IPS DF 6.9 (cell line): ENCODE measurements at places on chromosomes 7 and 10.

- DNase-seq: no peak
These were observed 1055.1 kb downstream of the NXPH1 start for GRCh38 chr7:9488555-9488954.

DNA sequence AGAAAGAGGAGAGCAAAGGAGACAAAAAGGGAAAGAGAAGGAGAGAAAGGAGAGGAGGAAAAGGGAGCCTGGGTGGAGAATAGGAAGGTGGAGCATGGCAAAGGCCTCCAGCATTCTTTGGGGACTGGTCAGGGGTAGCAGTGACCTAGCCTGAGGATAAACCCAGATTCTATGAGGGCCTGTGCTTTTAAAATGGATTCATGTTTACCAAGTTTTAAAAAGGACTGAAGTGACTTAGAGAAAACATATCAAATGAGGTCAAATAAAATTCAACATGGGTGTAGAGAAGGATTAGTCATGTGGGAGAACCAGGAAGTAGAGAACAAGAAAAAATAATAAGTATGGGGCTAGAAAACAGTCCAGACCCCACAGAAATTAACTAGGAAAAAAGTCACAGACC lies 20.7 kb downstream of the CREB3L2 start:
- no peak for DNase-seq

GRCh38 chr7:77542409-77542808 lies 5.3 kb downstream of the PTPN12 start:
- no peak for DNase-seq

GRCh38 chr10:44341886-44342285 lies 43.0 kb downstream of the CXCL12 start:
- DNase-seq: no peak

DNA sequence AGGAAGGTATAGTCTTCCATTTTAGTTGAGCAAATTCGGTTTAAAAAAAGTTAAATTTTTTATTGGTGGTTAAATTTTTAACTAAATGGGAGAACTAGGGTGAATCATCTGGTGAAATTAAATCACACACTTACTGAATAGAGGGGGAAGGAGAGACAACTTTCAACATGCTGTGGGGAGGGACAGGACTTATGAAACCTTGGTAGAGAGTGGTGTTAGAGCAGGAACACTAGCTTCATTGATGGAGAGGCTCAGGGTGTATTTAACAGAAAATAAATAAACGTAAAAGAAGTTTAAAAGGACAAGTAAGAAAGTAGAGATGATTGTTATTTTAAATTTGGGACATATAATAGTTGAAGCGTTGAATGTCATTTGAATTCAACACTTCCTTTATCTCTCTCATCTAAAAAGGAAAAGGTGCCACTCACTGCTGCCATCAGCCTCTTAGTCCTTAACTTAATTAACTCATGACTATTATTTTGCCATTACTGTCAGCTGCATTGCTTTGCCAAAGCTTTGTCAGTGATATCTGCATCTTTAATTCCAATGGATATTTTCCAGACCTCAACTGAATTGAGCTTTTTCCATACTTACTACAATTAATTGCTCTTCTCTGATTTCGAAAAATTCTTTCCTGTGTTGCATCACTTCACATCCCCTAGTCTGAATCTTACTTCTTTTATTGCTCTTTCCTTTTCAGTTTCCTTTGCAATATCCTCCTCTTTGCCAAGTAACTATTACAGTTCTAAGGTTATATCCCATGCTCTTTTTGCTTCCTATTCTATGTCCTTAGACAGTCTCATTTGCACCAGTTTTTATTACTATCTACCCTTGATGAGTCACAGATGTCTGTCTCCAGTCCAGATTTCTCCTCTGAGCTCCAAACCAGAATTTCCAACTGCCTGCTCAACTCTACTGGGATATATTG lies 71.7 kb downstream of the GNAT3 start:
- no peak for DNase-seq

DNA sequence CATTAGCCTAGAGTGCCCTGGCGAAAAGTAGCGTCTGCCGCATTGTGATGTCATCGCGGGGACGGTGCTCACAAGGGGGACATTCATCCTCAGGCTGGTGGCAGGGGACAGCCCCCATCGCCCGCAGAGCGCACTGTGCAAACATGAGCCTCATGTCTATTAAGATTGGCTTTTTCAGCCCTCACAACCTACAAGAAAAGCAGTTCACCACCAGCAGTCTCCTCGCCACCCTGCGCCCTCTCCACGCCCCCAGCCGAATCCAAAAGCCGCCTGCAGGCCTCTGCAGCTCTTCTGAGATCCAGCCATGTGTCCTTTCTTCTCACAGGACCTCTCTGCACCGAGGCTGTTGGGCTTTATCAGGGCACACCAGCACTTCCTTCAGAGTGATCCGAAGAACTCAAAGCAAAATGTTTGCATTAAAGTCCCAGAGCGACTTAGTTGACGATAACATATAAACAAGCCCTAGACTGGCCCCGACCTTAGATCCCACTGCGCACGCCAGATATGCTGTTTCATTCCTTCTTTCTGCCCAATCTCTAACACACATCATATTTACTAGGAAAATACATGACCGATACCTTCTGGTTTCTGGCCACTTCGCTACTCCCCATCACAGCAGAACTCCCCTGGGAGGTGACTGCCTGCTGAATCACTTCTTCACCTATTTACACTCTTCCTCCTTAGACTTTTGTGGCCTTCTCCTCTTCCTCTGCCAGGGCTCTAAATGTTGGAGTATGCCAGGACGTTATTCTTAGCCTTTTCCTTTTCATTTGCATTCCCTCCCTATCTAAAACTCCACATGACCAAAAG lies 206.0 kb upstream of the SH2B2 start:
- no peak for DNase-seq

DNA sequence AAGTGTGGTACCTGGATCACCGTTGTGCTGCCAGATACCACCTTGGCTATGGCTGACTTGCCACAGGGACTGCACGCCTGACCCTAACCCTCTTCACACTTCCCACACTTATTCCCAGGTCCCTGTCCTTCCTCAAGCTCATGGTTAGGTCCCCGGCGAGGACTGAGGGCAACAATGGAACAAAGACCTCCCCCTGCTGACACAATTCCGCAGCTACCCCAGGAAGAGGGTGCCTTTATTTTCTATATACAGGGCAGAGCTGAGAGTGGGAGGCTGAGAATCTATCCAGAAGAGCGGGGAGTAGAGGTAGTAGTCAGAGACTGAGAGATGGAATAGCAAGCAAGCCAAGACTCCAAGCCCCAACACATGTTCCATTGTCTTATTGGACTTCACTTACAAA lies 118.1 kb upstream of the SEM1 start:
- no peak for DNase-seq

- no peak for DNase-seq
These were observed 59.8 kb upstream of the GDF10 start for GRCh38 chr10:47240173-47240572.

GRCh38 chr10:15863733-15864132 lies 3.4 kb upstream of the MINDY3 start:
- DNase-seq: no peak

- no peak for DNase-seq
These were observed 361.8 kb downstream of the MAGI2 start for GRCh38 chr7:79091661-79092060.

- no peak for DNase-seq
These were observed 169.2 kb downstream of the CTTNBP2 start for GRCh38 chr7:117704063-117704462.

GRCh38 chr10:81177651-81178244 lies 640.0 kb downstream of the SH2D4B start:
- no peak for DNase-seq

DNA sequence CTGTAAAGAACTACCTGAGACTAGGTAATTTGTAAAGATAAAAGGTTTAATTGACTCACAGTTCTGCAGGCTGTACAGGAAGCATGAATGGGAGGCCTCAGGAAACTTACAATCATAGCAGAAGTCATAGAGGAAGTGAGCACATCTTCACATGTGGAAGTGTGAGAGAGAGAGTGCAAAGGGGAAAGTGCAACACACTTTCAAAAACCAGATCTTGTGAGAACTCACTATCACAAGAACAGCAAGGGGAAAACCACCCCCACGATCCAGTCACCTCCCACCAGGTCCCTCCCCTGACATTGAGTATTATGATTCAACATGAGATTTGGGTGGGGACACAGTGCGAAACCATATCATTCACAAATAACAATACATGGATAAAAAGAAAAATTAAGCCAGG lies 24.5 kb downstream of the AVL9 start:
- DNase-seq: no peak

DNA sequence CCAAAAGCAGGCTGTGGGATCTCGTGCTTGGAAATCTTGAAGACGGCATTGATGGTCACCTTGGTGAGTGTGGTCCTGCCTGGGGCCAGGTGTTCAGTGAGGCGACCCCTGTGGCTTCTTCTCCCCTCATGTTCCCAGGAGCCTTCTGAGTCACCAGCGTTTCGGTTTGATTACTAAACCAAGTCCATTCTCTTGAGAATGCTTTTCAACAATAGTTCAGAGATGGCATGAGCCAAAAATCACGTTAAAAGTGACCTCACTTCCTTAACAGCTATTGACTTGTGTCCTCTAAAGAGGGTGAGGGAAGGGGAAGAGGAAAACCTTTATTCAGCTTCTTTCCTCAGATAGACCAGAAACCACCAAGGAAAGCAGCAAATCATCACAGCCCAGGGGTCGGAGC lies 315.2 kb downstream of the GATA3 start:
- DNase-seq: no peak

DNA sequence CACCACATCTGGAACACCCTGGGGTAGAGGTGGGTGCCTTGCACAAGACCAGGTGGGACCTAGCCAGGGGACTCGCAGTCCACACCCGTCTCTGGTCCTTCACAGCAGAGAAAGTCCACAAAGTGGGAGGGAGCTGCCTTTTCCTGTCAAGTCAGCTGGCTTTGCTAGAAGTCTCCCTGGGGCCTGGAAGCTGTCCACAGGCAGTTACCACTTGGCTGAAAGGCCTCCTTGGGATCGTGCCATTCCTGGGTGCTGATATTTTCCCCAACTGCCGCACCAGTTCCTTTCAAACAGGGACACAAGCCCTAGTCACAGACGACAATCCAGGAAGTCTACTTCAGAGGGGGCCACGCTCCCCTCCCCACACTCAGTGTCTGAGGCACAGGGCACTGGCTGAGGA lies 75.4 kb downstream of the AFAP1L2 start:
- DNase-seq: no peak

DNA sequence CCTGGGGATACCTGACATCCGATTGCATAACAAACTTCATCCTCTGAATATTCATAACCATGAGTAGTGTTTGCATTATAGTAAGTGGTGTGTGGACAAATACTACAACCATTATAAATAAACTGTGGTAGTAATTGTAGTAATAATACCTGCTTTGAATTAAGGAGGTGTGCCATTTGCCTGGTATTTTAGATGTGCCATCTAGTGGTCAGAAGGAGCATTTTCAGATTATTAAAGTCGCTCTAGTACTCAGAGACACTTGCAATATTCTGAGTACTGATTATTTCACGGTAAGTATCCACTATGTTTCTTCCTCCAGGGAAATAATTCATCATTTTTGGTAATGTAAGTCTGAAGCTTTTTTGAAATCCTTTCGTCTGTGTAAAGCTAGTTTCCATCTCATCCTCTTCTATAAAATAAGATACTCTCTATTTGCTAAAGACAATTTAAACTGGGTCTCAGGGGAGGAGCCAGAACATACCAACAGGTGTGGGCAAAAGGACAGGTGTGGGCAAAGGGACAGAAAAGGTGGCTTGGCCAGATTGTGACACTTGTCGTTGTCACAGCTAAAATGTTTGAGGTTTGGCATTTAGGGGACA lies 115.3 kb upstream of the WDR11 start:
- DNase-seq: no peak

- no peak for DNase-seq
These were observed 8.9 kb downstream of the GFRA1 start for GRCh38 chr10:116263870-116264655.

DNA sequence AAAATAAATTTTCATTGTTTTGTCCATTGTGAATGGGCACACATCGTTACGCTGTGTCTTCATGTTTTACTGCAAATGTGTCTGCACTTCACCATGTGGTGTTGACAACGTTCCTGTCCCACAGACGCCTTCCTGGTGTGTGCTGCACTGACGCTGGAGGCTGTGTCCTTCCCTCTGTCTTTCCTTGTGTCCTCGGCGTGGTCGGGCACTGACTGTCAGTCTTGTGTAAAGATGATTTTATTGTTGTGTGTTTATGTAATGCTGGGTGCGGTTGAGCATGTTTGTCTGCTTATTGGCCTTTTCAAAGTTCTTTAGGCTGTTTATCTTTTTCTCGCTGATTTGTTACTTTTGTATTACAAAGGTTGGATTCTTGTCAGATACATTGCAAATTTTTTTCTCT lies 18.1 kb downstream of the IDI2 start:
- DNase-seq: no peak

- DNase-seq: no peak
These were observed 3.8 kb downstream of the CDK6 start for GRCh38 chr7:92832534-92833023.

DNA sequence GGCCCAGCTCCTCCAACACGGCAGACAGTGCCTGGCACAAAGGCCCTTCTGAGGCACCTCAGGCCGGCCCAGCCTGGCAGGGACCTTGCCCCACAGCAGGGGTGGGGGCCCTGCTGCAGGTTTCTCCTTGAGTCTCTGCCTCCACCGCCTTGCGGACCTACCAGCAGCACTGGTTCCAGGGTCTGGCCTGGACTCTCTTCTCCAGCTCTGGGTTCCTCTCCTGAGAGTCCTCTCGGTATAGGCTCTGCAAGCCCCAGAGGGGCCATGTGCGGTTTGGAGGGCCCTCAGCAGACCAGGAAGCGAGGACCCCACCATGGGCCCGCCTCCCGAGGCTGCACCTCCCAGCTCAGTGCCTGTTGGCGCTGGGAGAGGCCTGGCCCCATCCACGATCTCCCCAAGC lies 38.1 kb upstream of the ADGRA1 start:
- DNase-seq: no peak

GRCh38 chr7:116546054-116546453 lies 21.2 kb downstream of the CAV1 start:
- DNase-seq: no peak

DNA sequence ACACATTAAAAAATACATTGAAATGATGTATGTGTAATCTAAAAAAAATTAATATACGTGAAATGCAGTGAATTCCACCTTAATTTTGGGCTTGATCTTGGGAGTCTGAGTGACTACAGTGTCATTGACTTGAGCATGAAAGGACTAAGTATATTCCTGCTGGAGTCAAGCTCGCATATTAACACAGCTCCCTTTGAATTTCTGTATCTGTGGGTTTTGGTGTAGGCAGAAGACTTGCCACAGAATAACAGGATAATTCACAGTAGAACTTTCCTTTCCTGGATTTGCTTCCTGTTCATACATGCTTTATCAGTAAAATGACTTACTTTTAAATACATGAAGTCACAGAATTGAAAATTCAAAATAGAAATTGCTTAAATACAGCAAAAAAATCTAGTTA lies 55.3 kb downstream of the PPP1R9A start:
- no peak for DNase-seq
